SHP77 (cell line): ENCODE measurements at places on chromosomes 12 and 14.

DNA sequence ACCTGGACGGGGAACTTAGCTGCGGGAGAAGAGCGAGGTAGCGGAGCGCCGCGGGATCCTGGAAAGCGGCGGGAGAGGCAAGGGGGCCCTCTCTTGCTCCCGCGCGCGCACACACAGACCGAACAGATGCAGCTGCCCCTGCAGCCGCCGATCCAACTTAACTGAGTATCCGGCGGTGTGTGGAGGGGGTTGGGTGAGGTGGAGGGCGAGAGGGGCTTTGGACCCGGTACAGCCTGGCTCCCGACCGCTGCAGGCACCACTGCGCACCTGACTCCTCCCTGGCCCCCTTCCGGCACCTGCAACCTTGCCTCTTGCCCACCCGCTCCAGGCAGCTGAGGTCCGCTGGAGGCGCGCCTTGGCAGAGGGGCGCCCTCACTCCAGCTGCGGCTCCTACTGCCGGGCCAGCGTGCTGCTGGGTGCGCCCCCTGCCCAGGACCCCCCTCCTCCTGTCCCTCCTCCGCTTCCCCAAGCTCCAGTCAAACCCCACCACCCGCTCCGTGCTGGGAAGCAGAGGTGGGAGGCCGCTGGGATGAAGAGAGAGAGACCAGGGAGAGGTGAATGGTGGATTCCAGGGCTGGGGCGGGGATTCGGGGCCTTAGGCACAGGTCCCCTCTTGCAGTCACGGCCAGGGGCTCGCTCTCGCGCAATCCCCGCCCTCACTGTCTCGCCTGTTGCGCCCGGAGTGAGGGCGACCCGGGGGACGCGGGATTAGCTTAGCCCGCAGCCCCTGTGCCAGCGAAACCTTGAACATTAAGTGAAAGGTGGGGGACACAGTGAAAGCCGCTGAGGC lies 2.6 kb downstream of the DIO3 start:
- no peak for DNase-seq

DNA sequence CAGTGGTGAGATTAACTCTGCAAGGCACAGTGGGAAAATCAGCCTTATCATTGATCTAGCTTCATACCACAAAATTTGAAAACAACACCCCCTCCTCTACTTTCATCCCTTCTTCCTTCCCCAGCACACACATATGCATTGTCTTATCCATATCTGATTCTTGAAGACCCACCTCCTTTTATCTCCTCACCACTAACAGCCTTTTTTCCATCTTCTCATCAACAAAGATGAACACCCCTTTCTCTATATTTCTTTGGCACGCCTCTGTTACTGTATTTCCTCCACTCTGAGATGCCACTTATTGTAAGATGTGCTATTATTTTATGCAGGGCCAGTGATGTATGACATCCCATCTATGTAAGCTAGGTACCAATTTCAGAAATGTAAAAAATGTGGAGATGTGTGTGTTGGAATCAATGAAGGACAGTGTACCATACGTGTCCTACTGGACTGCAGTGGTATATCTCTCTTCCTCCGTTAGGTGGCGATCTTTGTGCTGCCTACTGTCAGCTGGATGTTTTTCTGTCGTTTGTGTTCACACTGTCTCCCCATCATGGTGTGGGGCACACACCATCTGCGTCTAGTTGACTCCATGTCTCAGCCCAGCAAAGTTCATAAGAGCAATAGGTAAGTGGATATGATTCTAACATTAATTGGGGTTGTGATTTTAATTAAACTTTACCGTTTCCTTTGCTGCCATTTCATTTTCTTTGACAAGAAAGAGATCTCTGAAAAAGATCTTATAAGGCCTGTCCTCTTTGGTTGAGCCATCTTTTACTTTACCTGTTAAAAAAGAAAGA lies 24.0 kb downstream of the CCDC38 start:
- DNase-seq, result peak; percentile 53

DNA sequence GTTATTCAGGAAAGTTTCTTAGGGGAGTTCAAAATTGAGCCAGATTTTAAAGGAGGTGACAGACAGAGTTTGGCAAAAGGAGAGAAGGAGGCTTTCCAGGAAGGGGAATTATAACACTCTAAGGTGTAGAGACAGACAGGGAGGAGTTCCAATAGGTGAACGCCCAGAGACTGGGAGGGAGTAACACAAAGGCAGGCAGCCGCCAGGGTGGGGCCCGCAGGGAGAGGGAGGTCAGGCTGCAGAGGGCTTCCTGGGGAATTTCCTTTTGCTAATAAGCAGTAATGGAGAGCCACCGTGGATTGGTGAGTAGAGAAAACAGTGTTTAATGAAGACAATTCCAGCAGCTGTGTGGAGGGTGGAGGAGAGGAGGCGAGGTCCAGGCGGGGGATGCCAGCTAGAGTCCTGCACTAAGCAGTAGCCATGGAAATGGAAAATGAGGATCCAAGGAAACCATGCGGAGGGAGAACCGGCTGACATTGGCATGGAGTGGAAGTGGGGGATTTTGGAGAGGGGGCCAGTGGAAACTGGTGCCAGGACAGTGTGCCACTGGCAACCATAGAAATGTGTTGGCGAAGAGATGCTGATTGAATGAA lies 22.2 kb downstream of the GRIN2B start:
- no peak for DNase-seq

DNA sequence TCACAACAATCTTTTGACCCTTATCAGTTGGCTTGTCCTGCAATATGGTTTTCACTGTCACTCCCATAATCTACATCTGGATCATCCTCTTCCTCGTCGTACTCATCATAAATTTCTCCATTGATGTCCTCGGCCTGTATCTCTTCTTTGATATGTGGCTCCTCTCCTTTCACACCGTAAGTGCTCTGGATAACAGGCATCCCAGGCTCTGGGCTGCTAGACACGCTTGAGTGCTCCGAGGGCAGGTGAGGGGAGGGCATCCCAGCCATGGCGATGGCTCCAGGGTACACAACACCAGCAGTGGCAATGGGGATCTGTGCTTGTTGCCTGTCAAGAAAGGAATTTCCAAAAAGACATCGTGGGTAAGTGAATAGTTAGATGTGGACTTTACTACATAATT lies 415.3 kb downstream of the SOX5 start:
- DNase-seq, result no peak

DNA sequence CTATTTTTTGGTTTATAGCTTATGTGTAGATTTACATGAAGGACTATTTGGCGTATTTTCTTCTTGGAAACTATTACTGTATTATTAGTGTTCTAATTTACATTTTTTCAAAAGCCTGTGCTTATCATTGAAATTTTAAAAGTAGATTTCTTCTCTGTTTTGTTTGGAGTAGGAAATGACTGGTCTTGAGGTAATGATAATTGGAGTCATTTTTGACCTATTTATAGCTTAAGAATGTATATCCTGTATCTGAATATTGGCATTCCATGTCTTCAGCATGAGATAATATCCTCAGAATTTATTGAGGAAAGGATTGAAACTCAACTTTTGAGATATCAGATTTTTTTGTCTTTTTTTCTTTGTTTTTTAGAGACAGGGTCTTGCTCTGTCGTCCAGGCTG lies 193.4 kb downstream of the ERC1 start:
- no peak for DNase-seq

DNA sequence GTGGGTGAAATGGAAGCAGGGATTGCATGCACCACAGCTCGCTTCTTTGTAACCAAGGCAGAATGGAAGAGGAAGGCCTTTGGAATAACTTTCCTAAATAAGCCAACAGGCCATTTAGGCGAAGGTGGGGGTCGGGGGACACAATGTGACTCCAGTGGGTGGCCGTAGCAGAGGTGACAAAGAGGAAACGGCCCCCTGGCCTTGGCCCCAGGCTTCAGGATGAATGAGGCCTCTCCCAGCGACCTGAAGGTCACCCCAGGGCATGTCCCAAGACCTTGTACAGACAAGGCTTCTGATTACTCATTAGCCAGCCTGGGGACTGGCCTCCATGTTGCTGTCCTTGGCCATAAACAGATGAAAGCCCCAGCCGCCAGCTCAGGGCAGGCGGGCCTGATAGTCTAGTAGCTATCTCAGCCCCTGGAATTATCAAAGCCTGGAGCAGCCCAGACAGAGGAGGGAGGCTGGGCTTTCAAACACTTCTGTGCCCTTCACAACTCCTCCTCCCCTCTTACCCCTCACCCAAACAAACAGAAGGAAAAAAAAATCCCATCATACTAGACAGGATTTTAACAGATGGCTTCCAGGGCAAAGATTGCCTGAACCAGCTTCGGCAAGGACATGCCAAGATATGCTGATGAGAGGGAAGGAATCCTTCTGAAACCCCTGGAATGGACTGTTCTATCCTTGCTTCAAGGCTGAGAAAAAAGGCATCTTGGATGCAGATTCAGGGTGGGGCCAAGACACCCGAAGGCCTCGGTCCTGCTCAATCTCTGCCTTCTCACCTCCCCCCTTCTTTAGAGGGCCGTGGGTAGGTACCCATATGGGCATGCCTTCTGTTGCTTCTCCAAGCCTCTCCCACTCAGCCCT lies 142.3 kb upstream of the PARP11 start:
- no peak for DNase-seq

GRCh38 chr12:128654468-128654867 lies 169.3 kb downstream of the SLC15A4 start:
- DNase-seq, result no peak

DNA sequence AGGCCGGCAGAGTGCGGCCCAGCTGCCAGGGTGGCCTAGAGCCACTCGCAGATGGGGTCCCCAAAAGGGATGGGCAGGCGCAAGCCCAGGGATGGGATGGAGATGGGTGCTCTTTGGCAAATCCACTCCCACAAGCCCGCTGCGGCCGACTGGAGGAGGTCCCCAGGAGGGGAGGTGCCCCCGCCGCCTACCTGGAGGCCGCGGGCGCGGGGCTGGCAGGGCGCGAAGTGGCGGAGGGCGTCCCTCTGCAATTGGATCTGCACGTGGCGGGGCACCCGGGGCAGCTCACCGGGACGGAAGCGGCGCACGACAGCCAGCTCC lies 730 bp downstream of the PPP1R3E start:
- DNase-seq, result peak; percentile 69

GRCh38 chr12:50221228-50222008 lies 54.2 kb upstream of the CERS5 start:
- DNase-seq, result peak; percentile 40

- no peak for DNase-seq
Observed at GRCh38 chr12:64991121-64991611, 129.9 kb downstream of the WIF1 start.

DNA sequence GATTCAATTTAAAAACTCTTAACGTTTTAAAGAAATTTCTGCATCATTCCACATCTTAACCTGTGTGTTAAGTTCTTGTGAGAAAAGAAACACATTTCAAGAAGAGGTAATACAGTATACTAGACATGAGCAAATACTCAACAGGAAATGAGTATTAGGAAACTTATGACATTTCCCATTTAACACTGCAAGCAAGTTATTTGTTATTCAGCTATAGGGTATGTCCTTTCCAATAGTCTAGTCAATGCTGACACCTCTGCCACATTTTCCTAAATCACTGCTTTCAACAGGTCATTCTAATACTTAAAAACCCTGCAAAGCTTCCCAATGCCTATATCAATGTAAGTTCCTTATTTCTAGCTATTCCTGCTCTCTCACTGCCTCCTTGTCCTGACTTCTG lies 93.1 kb downstream of the DDHD1 start:
- DNase-seq, result no peak

DNA sequence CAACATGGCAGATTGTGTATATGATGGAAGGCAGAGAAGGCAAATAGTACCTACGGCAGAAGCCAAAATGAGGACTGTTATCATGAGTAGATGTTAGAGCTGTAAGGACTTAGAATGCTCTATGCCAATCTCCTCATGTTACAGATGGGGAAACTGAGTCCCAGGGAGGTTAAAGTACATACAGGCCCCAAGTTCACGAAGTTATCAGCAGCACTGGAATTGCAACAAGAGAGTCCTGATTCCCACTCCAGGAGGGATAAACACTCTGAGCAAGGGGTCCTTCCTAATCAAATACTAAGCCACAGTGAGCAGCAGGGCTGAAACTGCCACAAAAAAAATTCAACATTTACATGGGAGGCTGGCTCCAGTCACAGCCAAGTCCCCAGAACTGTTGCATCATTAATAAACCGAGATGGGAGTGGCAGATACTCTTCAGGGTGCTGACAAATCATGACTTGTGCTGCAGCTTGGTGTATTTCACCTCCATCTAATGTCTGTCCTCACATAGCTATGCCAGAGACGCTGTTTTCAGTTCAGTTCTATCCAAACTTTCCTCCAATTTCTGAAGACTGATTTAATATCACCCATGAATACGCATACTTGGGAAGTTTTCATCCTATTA lies 24.2 kb downstream of the NUAK1 start:
- no peak for DNase-seq

DNA sequence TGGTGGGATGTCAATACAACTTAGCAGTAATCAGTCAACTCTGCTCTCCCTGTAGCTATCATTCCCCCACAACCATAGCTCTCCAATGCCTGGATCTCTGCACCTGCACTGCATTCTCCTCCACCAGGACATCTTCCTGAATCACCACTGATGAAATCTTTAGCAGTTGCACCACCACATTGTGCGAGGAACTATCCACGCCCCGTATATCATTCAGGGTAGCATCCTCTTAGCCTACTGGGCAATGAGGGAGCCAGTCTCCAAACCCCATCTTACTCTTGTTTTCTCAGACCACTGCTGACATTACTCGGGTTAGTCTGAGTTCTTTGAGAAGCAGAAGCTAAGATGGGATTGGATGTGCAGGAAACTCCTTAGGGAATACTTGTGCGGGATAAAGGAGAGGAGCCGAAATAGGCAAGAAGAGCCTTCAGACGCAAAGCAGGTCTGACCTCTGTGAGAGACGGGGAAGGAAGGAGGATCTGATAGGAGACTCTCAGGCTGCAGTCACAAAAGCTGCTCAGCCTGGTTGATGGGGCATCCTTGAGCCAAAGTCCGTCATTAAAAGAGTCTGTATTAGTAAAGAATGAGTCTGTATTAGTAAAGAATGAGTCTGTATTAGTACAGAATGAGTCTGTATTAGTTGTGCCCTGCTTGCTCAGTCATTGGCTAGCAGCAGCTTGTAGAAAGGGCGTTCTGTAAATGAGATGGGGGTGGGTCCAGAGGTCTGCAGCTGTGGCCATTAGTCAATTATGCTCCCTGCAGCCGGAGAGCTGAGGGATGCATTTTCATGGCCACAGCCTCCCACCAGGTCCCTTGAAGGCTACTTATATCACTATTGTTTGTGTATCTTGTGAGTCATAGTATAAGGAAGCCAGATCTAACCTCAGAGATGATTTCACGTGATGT lies 49.6 kb upstream of the RASSF3 start:
- no peak for DNase-seq

DNA sequence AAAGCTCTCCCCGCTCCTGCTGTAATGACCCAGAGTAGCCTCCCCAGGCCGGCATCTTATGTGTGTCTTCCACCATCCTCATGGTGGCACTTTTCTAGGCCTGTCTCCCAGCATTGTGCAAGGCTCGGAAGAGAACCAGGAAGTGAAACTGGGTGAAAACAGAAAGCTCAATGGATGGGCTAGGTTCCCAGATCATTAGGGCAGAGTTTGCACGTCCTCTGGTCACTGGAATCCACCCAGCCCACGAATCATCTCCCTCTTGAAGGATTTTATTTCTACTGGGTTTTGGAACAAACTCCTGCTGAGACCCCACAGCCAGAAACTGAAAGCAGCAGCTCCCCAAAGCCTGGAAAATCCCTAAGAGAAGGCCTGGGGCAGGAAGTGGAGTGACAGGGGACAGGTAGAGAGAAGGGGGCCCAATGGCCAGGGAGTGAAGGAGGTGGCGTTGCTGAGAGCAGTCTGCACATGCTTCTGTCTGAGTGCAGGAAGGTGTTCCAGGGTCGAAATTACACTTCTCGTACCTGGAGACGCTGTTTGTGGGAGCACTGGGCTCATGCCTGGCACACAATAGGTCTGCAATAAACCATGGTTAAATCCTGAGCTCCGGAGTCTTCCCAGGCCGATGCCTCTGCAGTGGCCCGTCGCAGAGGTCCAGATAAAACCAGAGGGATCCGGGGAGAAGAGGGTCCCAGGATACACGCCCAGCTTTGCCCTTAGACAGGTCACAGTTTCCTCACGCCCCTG lies 15.6 kb downstream of the ACVRL1 start:
- no peak for DNase-seq
